ENCODE measurements at places on chromosomes 12 and 14. TPM values are rescaled to one million over a fixed set of nuclear protein-coding genes. Genes with fewer than 3 reads are reported as not detected.
A peak's percentile ranks its signal among the peaks of the same experiment; 100 is the strongest.

- H3K27me3 ChIP-seq, result no peaks in the 10 kb centered on the region
- H3K27ac ChIP-seq, result no peak overlapping the region
- no peak for DNase-seq
- H3K4me3 ChIP-seq, result no peak overlapping the region
- peaks cover 39% of the 10 kb centered on the region for H3K4me1 ChIP-seq
These were observed 23.0 kb downstream of the SH2B3 start for GRCh38 chr12:111428728-111429175.

DNA sequence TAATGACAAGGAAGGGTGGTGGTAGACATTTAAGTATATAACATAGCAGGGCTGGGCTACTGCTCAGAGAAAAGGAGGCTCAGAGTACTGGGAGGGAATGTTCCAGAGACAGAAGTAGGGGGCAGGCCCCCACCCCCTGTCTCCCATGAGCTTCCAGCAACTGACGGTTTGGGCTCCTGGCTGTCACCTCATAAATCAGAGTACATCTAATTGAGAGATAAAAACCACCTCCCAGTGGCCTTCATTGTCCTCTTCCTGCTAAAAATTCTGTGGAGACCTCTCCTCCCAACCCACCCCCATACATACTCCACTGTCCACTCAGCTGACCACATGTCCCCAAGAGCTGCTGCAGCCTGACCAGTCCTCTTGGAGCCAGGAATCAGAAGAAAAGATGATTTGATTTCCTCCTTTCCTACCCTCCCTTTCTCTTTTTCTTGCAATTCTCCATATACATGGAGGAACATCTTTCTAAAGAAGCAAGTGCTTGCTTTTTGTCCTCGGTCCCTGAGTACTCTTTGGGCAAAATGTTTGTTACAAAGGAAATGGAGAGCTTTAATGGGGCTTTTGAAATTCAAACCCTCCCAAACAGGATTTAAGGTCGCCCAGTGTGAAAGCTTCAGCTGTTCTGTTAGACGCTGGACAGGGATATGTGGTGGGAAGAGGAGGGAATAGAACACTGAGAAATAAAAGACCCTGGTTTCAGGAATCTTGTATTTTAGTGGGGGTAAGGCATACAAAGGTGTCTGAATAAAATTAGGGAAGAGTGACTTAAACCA is 16.4 kb upstream of the KCNA5 start:
- peaks cover 31% of the 10 kb centered on the region for H3K27me3 ChIP-seq
- no peak overlapping the region for H3K27ac ChIP-seq
- DNase-seq, result no peak
- no peak overlapping the region for H3K4me3 ChIP-seq
- H3K4me1 ChIP-seq, result no peaks in the 10 kb centered on the region
- no peaks in the 10 kb centered on the region for H3K36me3 ChIP-seq

TXNDC16 gene
- 2.5 TPM for total RNA-seq

GRCh38 chr12:96247563-96247962 is 53.4 kb downstream of the ELK3 start:
- H3K4me3 ChIP-seq, result no peak overlapping the region
- H3K27me3 ChIP-seq, result no peaks in the 10 kb centered on the region
- DNase-seq, result peak; percentile 71
- H3K27ac ChIP-seq, result no peak overlapping the region

GRCh38 chr12:12582193-12582881 is 19.7 kb upstream of the DUSP16 start:
- H3K27ac ChIP-seq, result no peak overlapping the region
- H3K4me3 ChIP-seq, result no peak overlapping the region
- DNase-seq, result no peak

- no peaks in the 10 kb centered on the region for H3K36me3 ChIP-seq
- no peak overlapping the region for H3K27ac ChIP-seq
- no peak overlapping the region for H3K4me3 ChIP-seq
- no peaks in the 10 kb centered on the region for H3K27me3 ChIP-seq
These were observed 1.8 kb downstream of the AHNAK2 start for GRCh38 chr14:104976198-104977007.

Measured in GM23248 (cell line).